ENCODE measurements at places on chromosomes 7 and 10.

DNA sequence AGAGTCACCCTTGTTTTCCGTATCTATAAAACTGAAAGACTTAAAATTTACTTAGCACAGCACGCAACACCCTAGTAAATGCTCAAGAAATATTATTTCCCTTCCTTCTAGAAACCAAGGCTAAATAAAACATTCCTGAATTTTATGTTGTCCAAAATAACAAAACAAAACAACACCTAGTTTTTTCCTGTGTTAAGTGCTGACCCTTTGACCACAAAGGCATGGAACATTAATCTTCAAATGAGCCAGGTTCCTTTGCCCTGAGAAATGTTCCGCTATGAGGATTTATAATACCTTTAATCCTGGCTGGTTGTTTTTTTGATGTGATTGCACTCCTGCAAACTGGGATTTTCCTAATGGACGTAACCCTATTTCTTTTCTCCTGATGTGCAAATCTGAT is 29.0 kb upstream of the DGKI start:
- no peak for DNase-seq

DNA sequence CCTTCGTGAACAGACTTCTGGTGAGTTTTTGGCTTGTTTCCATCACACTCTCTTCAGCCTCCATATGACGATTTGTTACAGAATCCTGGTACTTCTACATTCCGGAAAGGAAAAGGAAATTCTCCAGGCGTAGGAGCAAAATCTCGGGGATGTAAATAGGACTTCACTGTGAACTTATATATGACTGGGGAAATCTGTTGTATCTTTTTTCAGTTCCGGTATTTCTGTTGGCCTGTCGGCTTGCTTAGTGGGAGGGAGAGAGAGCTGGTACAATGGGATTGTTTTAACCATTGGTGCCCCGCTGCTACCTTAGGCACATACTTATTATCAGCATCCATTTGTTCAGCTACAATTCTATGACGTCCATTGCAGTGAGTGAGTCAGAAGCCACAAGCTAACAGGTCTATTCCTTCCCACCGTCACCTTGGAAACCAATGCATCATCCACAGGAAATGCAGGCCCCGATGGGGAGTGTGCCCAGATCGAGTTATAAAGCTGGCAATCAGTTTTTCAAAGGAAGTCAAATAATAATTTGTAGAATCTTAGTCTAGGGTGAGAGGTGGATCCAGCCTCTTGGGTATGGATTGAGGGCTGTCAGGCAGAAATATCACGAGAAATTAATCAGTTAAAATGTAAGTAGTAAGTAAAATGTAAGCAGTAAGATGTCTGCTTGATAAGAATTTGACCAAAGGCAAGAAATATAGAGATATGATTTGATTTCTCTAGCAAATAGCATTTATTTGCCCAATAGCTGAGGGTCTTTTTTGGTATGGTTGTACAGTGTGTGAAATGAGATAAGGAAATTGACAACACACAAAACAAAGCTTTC is 92.0 kb upstream of the MKLN1 start:
- peak; percentile 98 for DNase-seq

DNA sequence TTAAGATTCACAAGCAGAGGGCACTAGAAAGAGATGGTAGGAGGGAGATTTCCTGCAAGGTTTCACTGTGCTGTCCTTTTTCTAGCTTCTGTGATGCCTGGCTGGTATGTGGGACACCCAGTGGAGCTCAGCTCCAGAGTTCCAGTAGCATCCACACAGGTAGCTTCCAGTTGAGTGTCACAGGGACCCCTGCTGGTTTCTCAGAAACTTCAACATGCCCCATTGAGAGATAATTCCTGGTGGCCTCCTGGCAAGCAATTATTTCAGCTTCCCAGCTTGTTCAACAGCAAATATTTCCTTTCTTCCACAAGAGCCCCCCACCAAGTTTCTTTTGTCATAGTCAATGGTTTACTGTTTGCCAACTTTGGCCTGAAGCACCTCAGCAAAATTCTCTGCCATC is 858.7 kb downstream of the REEP3 start:
- no peak for DNase-seq

DNA sequence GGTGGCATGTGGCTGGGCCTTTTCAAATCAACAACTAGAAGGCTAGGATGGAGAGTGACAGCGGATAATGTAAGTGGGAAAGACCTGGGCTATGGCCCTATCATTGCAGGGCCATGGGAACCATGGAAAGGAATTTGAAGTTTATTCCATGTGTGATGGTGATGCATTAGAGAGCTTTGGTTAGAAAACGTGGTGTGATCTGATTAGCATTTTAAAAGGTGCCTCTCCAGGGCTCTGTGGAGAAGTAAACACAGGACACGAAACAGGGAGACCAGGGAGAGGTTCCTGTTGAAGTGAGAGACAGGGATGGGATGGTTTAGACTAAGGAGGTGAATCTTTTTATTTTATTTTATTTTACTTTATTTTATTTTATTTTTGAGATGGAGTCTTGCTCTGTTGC is 749.5 kb downstream of the GATA3 start:
- DNase-seq = no peak

DNA sequence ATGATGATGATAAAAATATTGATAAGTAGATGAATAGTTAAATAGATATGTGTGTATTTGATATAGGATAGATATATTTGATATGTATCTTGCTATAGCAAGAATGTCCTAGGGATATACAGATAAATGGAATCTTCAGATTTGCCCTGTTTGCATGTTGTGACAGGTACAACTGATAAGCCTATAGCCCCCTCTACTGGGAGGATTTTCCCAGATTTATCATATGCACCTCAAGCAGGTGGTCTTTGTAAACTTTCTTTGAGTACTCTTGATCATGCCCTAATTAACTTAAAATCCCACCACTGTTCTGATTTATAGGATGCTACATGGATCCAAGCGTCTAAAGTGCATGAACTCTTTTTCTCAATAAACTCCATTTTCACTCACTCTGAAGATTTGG is 1050.7 kb downstream of the SORCS3 start:
- no peak for DNase-seq

DNA sequence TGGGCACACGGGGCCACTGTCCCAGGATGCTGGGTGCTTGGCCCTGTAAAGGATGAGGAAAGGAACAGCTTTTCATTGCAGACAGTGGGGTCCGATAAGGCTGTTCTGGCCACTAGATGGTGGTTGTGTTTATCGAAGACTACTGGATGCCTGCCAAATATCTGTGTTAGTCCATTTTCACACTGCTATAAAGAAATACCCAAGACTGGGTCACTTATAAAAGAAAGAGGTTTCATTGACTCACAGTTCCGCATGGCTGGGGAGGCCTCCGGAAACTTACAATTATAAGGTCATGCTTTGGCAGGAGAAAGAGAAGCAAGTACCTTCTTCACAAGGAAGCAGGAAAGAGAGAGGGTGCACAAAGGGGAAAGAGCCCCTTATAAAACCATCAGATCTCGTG is 32.2 kb upstream of the GARS1 start:
- DNase-seq = no peak

GRCh38 chr7:11210374-11210773 is 236.7 kb downstream of the PHF14 start:
- no peak for DNase-seq

DNA sequence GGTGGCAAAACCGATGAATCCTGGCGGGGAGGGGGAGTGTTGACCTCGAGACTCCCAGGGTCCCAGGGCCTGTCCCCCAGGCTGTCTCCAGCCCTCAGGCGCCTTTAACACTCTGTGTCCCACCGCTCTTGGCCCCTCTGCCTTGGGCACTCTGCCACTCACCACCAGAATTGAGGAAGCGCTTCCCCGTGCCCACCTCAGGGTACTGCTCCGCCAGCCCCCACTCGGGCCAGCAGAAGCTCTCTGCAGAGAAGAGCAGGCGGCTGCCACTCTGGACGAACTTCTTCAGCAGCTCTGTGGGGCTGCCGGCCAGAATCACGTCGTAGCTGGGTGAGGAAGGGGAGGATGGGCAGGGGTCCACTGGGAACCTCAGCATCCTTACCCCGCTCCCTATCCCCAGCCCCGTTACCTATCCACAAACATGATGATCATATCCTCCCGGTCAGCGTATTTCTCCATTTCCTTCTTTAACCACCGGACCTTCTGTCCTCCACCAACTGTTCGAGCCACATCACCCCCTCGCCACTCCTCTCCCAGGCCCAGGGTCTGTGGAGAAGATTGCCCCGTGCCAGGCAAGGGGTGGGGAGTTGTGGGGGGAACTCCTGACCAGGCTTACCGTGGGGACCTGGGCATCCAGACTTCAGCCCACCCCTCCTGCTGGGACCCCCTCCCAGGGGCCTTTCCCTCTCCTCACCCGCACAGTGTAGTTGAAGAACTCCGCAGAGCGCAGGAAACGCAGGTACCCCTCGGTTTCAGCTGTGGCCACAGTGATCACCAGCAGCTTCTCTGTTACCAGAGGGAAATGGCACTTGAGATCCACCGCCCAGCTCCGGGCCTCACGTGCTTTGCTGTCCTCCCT is 1.2 kb downstream of the PLOD3 start:
- DNase-seq = no peak

DNA sequence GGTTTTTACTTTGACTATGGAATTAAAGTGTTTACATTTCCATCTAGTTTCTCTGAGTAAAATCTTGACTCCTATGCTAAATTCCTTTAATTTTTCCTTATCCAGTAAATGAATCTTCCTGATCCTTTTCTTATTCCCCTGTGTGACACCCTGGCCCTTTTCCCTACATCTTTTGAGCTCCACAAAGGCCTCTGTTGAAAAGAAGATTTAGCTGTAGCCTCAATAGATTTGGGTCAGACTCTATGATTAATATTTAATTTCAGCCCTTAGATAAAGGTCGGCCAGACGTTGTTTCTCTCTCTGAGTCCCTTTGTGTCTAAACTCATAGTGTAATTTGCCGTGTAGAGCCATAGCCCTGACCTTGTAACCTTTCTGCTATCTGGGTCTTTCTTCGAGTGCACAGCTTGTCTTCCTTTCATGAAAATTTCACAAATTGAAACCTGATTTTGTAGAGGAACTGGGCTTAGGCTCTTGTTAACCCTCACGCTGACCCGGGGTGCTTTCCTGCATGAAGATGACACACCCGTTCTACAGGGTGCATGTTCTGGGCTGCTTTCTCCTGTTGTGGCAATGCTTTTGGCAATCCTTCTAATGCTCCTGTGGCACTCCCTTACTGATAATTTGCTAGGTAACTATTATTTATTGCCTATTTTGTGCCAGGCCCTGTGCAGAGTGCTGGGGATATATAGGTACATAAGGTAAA is 21.2 kb downstream of the LSMEM1 start:
- DNase-seq = no peak

- no peak for DNase-seq
Observed at GRCh38 chr10:24569330-24569796, 154.3 kb downstream of the ARHGAP21 start.

DNA sequence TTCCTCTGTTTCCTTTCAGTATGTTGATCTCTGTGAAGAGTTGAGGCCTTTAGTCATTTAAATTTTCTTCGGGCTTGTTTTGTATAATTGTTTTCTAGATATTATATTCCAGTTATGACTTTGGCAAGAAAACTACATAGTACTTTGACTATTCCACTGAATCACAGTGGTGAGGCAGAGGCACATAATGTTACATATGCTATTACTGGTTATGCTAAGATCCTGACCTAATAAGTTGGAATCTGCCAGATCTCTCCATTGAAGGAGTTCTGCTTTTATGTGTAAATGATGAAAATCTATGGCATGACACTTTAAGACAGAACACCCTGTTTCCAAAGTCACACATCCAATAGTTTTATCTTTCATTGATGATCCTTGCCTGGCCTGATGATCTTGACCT is 83.7 kb downstream of the CYP2C19 start:
- no peak for DNase-seq

- DNase-seq = no peak
Observed at GRCh38 chr7:87944547-87944946, 10.5 kb downstream of the ADAM22 start.

- DNase-seq = no peak
Observed at GRCh38 chr10:126212738-126213137, 175.5 kb downstream of the ADAM12 start.

DNA sequence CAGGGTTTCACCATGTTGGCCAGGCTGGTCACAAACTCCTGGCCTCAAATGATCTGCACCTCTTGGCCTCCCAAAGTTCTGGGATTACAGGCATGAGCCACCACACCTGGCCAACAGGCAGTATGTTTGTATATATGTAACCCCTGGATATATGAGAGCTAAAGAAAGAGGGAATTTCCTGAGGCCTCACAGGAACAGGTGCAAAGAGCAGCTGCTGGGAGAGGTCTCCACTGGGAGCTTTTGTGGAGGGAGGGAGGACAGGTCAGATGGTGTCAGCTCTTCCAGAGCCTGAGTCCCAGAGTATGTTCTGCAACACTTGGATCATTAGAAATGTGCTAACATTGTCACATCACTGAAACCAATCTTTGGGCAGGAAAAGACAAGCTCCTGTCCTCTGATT is 110.1 kb upstream of the KIF5B start:
- no peak for DNase-seq

GRCh38 chr7:99380823-99381663 is 6.5 kb downstream of the ARPC1B start:
- no peak for DNase-seq

Data from kidney epithelial cell (primary cell).